ENCODE measurements at places on chromosomes 6 and 20.

- peak; percentile 8 for DNase-seq
Measured at GRCh38 chr6:16840291-16840690, 79.0 kb upstream of the ATXN1 start.

DNA sequence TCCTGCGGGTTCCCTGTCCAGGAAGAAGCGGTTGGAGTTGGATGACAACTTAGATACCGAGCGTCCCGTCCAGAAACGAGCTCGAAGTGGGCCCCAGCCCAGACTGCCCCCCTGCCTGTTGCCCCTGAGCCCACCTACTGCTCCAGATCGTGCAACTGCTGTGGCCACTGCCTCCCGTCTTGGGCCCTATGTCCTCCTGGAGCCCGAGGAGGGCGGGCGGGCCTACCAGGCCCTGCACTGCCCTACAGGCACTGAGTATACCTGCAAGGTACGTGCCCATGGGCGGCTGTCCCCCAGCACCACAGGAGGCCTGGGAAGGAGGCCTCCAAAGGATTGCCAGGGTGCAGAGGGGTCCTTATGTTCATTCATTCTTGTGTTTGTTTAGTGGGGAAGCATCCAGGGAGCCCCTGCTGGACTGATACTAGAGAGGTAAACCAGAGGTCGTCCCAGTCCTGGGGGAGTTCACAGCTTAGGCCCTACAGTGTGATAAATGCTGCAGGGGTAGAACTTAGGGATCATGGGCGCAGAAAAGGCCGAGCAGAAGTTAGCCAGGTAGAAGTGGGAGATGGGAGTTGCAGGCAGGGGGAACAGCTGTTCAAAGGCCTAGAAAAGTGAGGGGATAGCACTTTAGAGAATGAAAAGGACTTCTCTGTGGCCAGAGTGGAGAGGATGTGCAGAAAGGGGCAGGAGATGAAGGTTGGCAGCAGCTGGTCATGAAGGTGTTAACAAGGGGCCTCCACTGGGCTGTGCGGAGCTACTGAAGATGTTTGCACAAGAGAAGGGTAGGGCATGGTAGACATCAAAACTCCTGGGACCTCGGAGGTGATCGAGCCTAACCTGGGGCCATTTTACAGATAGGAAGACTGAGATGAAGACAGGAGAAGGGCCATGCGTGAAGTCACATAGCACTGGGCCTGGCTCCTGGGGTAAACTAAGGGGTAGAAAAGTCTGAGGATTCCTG lies 7.8 kb downstream of the TRIB3 start:
- no peak for DNase-seq

- no peak for DNase-seq
Measured at GRCh38 chr6:95383878-95384277, 193.5 kb upstream of the MANEA start.

GRCh38 chr20:33130568-33131061 lies 37.3 kb upstream of the BPIFA2 start:
- DNase-seq: peak; percentile 17

DNA sequence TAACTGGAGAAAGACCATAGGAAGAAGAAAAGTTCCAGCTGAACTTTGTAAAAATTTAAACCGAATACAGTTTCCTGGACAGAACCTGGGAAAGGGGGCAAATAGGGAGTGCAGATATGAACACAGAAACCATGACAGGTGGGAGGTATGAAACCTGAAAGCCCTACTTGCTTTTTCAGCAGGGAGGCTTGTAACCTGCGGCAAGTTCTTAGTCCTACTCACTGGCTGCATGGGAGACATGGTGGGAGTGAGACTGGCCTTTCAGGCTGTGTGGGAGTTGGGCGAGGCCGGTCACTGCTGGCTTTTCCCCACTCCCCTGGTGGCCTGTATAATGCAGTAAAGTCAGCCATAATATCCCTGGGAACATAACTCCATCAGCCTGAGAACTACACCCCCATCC lies 54.2 kb downstream of the ROS1 start:
- DNase-seq: no peak

DNA sequence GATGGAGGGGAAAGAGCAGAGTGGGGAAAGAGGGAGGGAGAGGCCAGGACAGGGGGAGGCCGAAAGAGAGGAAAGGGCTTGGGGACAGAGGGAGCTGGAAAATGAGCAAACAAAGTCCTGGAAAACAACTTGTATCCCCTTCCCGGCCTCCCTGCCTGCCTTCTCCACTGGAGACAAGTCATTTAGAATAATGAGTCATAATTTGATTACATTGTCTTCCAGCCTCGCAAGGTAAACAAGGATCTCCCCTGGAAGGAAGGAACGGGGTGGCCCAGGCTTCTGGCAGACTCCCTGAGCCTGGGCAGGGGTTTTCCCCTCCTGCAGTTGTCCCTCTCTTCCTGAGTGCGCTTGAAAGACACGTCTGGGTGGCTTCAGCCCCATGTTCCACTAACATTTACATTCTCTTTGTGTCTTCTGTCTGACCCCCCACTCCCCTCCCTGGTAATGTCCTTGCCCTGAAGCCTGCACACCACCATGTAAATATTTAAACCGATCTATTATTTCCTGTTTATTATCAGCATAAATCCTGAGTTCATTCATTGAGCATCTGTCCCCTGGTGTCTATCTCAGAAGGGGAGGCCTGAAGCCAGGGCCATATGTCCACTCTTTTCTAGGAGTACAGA lies 12.1 kb upstream of the MRPS18A start:
- DNase-seq: peak; percentile 33

- DNase-seq: no peak
Measured at GRCh38 chr20:54293526-54293925, 85.6 kb downstream of the PFDN4 start.

DNA sequence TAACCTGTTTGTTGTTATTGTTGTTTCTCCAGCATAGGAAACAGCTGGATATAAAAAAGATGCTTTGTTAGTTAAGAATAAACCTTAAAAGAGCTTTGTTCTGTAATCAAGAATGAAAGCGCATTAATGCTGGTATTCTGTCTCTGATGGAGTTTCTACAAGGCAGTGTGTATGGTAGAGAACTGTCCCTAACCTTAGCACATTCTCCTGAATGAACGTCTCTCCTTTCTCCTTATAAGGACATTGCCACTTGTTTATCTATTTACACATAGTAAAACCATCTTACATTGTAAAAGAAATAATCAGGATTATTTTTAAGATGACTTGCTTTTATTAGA lies 33.8 kb upstream of the LCA5 start:
- no peak for DNase-seq

GRCh38 chr20:36110994-36111393 lies 43.5 kb upstream of the EPB41L1 start:
- no peak for DNase-seq

- DNase-seq: no peak
Measured at GRCh38 chr6:95518630-95519227, 58.6 kb upstream of the MANEA start.

DNA sequence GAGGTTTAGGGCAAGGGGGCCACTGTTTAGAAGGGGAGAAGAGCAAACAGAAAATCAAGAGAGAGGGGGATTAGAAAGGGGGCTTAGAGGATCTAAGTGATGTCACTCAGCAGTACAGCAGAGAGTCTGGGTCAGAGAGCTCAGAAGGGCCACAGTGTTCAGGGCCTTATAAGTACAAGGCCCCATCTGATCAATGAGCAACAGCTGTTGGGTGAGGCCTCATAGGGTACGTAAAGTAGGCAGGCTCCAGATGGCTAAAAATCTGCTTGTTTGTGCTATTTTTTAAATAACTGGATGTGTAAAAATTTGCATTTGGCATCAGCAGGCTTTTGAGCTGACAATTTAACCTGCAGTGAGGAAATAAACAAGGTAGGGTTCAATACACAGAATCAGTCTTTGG lies 149.8 kb downstream of the SH3BGRL2 start:
- DNase-seq: no peak

DNA sequence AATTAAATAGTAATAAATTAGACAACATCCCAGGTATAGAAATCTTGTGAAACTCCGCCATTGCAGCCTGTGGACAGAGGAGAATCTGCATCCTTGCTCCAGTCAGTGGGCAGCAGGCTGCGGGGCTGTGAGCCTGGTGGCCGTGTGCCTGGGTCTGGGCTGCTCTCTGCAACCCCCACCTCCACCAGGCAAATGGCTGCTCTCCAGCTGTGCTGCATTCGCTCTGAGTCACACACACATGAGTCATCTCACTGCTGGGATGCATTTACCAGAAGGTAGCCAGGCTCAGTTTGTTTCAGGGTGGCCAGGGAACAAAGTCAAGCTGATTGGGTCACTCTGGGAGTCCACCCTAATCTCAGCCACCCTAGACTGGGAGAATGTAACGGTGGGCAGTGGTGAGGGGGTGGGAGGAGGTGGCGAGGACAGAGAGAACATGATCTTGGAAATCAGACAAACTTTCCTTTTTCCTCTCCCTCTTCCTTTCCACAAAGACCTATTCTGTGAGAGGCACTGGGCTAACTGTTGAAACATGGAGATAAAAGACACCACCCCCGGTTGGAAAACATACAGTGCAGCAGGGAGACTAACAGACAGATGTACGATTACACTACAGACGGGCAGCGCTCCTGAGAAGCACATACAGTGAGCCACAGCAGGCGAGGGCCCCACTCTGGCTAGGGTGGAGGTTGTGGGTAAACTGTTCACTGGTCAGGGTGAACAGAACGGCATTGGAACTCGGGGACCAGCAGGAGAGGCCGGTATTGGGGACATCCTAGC lies 59.2 kb downstream of the TRAM2 start:
- DNase-seq: peak; percentile 98

DNA sequence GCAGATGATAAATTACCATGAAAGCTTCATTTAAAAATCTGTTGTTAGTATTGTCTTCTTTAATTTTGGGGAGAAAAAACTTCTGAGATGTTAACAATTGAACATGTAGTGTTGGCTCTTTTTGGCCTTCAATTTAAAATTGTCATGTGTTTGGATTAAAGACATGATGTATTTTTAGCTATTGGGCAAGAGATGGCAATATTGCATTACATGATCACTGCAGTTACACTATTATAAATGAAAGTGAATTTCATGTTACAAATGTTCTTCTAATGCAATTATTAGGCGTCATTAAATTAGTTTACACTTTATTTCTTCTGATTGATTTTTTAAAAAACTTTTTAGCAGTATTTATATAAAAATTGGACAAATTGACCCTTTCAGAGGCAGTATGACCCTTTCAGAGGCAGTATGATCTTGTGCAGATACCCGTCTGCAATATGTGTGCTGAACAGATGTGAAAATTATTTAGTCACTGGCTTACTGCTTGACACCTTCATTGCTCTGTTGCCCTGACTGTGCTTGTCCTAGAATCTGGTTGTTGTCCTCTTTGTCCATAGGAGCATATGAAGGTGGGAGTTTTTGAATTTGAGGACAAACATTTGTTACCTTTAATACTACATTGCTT lies 25.8 kb downstream of the CDKAL1 start:
- no peak for DNase-seq
